ENCODE measurements at places on chromosomes 6 and 20. TPM values are rescaled to one million over a fixed set of nuclear protein-coding genes. Genes with fewer than 3 reads are reported as not detected.

The CAGE1 gene
- 0.04 TPM for total RNA-seq

The ARMH2 gene
- total RNA-seq = not detected

The MAP3K5 gene
- total RNA-seq = 1.9 TPM

The DACT2 gene
- 2.0 TPM for total RNA-seq

The DDAH2 gene
- total RNA-seq = 101 TPM

The SGK2 gene
- 0.75 TPM for total RNA-seq

The HUS1B gene
- total RNA-seq = 0.18 TPM

The MEI4 gene
- total RNA-seq = under 0.01 TPM

The ABCC10 gene
- total RNA-seq = 10.7 TPM

The LY6G6F gene
- not detected for total RNA-seq

The SPATS1 gene
- total RNA-seq = not detected

The IFNGR1 gene
- 55.2 TPM for total RNA-seq

The TMEM151B gene
- total RNA-seq = 0.09 TPM

The MCHR2 gene
- total RNA-seq = not detected

The DDX39B gene
- 354 TPM for total RNA-seq

The BEND3 gene
- 2.3 TPM for total RNA-seq
